ENCODE measurements at places on chromosomes 16 and 17. TPM values are rescaled to one million over a fixed set of nuclear protein-coding genes. Genes with fewer than 3 reads are reported as not detected.

DNA sequence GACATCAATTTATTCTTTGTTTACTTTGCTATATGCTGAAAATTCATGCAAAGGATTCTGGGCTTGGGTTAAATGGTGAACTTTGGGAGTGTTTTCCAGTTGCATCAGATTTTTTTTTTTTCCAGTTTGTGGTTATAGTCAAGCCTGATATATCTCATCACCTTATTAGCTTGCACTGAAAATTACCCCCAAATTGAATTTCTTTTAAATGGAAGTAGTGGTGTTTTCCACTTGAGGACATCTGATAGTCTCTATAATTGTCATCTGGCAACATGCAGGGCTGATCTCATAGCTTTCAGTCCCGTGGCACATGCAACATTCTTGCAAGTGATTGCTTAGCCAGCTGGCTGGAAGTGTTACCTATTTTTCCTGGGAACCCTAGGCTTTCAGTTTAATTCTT is 4.7 kb upstream of the KRTAP3-1 start:
- DNase-seq: no peak

DNA sequence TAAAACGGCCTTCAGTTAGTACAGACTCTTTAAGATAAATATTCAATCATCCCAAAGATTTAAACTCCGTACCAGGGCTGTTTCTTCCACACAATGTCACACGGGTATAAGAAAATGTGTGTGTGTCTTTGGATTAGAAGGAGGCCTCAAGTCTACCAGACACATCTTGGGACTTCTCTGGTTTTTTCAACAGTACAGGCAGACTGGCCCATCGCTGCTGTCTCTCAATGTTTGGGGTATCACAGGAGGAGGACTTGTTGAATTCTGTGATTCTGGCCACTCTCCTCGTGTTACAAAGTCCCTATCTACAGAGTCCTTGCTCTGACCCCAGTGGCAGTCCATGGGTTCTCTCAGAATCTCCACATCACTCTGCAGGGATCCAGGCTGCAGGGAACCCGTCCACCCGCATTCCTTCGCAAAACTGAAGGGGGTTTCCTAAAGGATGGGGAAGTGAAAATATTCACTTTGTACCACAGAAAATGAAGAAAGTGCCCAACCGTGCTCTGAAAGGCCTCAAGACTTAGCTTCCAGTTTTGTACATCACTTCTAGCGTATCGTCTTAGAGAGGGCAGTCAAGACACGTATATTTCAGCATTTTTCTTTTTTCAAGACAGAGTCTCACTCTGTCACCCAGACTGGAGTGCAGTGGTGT is 373.2 kb downstream of the NPIPA8 start:
- DNase-seq: no peak

OSGIN1 gene
- 0.33 TPM for polyA plus RNA-seq

MT1E gene
- polyA plus RNA-seq: 20.7 TPM

GRCh38 chr16:89053725-89054029 is 40.0 kb upstream of the ACSF3 start:
- no peak for DNase-seq

- no peak for DNase-seq
These were observed 78.8 kb downstream of the GNAO1 start for GRCh38 chr16:56269811-56270684.

GRCh38 chr17:17206913-17207335 is 791 bp upstream of the PLD6 start:
- DNase-seq: no peak

NPIPB6 gene
- 0.99 TPM for polyA plus RNA-seq

DNA sequence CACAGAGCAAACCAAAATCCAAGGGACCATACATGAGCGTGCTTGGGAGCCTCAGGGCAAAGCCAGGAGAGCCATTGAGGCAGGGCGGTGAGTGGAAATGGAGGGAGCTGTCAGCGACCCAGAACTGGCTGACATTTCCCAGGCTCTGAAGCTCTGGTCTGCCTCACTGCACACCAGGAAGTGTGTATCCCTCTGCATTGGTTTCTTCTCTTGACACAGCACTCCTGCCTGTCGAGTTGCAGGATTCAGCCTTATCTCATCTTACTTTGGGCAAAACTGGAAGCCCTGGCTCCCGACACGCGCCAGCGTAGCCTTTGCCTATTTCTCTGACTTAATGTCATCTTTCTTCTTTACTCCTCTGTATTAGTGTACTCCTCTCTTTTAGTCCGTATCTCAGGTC is 144.7 kb upstream of the HS3ST3A1 start:
- no peak for DNase-seq

NPIPA8 gene
- polyA plus RNA-seq: 47.1 TPM

DNA sequence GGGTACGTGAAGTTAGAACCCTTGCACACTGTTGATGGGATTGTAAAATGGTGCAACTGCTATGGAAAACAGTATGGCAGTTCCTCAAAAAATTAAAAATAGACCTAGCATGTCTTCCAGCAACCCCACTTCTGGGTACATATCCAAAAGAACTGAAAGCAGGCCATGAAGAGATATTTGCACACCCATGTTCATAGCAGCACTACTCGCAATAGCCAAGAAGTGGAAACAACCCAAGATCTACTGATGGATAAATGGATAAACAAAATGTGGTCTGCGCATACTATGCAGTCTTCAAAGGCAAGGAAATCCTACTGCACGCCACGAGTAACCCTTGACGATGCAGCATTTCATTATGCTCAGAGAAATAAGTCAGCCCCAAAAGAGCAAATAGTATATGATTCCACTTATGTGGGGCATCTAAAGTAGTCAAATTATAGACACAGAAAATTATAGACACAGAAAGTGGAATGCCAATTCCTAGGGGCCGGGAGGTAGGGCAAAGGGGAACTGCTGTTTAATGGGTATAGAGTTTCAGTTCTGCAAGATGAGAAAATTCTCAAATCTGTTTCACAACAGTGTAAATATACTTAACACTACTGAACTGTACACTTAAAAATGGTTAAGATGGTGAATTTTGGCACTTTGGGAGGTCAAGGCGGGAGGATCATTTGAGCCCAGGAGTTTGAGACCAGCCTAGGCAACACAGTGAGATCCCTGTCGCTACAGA is 17.2 kb downstream of the CORO7 start:
- no peak for DNase-seq

SOX8 gene
- polyA plus RNA-seq: 3.0 TPM

KRT32 gene
- not detected for polyA plus RNA-seq

DNA sequence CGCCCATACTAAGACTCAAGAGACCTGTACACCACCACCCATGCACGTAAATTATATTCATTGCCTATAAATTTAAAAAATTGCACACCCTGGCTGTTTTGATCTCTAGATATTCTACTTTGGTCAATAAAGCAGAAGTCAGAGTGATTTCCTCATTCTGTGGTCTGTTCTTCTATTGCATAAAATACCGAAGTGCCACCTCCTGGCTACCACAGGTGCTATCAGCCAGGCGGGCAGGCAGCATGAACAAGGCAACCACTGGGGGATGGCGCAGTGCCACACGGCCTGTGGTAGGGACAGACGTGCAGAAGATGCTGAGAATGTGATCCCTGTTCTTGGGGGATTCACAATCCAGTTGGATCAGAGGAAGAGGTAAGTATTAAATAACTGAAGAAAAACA is 122.3 kb downstream of the CDK5R1 start:
- DNase-seq: no peak

- no peak for DNase-seq
These were observed 88.5 kb downstream of the ZNF423 start for GRCh38 chr16:49767414-49767813.

DNA sequence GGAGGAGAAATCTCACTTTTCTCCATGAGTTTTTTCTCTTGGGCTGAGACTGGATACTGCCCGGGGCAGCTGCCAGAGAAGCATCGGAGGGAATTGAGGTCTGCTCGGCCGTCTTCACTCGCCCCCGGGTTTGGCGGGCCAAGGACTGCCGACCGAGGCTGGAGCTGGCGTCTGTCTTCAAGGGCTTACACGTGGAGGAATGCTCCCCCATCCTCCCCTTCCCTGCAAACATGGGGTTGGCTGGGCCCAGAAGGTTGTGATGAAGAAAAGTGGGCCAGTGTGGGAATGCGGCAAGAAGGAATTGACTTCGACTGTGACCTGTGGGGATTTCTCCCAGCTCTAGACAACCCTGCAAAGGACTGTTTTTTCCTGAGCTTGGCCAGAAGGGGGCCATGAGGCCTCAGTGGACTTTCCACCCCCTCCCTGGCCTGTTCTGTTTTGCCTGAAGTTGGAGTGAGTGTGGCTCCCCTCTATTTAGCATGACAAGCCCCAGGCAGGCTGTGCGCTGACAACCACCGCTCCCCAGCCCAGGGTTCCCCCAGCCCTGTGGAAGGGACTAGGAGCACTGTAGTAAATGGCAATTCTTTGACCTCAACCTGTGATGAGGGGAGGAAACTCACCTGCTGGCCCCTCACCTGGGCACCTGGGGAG is 19.1 kb downstream of the NGFR start:
- no peak for DNase-seq

THOC6 gene
- polyA plus RNA-seq: 27.9 TPM

DNA sequence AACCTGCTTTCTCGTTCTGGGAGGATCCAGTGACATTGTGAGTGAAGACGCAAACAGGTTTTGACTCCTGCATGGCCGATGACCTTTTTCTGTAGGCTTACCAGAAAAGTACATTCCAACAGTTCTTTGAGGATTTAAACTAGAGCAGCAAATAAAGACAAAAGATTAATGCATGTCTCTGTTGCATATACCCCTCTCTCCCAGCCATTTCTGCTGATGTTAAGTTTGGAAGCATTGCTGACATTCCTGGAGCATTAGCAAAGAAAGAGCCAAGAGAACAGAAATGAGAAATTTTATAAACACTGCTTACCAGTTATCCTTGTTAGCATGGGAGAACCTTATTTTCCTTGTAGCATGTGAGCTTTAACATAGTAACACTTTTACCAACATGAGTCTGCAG is 49.3 kb downstream of the SIAH1 start:
- no peak for DNase-seq

DNA sequence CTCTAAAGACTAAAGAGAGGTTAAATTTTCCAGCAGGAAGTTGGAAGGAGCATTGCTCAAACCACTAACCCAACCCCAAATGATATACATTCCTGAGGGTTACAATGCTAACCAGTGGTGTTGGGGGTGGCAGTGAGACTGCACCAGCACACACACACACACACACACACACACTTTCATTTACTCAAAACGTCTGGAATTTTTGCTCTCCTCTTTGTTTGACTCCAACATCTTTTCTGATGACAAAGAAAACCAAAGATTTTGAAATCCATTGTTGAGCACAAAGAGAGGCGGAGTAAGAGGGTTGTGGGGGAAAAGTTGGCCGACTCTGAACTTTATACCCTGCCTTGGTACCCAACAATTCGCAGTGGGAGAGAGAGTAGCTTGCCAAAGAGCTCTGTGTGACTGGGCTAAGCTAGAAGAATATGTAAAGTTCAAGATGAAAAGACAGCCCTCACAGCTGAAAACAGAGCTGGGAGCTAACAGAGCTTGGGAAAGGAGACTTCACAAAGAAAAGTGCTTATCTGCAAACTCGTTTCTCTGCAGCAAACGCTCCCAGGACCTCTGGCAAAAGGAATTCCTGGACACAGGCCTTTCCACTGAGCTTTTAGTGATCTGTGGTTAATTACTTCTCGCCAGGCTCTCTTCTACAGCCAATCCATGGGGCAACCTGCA is 426.0 kb upstream of the CDH11 start:
- DNase-seq: no peak

TOM1L1 gene
- 116 TPM for polyA plus RNA-seq

AOC2 gene
- polyA plus RNA-seq: 0.74 TPM

KRT28 gene
- polyA plus RNA-seq: not detected

DNA sequence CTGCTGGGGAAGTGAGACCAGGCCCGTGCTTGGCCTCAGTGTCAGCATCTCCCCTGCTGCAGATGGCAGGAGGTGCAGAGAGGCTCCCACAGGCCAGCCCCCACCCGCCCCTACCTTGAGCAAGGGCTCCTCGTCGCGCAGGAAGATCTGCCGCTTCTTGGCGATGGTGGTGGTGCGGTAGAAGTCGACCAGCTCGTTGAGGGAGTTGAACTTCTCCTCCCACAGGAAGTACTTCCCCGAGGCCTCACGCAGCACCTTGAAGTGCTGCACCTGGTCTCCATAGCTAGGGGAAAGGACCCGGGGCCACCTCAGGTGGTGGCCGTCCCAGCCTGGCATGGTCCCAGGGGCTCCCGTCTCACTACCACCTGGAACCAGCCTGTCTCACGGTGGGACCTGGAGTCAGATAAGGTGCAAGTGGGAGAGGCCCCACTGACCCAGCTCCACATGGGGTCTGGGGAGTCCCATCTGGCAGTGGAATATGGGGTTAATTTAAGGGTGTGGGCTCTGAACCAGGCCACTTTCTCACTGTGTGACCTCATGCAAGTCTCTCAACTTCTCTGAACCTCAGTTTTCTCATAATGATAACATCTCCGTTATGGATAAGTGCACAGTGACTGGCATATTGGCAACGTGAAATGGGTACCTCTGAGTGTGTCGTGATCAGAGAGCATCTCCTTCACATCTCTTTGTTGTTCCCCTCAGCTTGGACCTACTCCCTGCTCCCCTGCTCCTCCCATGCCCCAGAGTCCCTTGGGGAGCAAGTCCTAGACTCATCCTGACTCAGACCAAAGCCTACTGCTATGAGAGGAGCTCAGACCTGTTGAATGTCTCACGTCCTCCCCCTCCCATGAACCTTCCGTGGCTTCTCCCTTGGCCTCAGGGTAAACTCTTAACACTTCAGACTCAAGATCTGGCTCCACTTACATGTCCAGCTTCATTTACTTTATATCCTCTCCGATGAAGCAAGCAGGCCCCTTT is 19.8 kb upstream of the FAM83G start:
- no peak for DNase-seq

DNA sequence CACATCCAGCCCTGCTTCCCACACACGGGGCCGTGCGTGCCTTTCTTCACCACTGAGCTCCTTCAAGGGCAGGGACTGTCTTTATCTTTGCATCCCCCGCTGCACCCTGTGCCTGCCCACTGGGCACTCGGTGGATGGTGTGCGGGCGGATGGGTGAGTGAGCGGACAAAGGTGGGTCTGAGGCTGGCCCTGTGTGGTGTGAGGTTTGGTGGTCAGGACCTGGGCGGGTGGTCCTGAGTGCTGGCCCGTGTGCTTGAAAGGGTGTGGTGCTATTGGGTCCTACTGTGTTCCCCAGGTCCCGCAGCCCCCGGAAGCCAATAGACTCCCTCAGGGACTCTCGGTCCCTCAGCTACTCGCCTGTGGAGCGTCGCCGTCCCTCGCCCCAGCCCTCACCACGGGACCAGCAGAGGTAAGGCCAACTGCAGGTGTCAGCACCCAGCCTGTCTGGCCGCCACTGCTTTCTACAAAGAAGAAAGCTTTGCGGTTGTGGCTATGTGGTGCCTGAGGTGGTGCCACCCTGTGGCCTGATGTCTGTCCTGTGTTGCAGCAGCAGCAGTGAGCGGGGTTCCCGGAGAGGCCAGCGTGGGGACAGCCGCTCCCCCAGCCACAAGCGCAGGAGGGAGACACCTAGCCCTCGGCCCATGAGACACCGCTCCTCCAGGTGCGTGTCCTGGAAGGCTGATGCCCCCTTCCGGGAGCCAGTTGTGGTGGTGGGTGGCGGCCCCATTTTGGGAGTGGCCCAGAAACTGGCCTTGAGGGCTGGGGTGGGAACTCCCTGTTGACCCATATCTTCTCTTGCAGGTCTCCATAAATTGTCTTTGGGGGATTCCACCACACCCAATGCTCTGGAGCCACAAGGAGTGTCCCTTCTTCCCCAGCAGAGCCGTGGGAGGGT is 6.8 kb downstream of the ELOB start:
- no peak for DNase-seq
